ENCODE measurements at places on chromosomes 5 and 9.

- no peak for DNase-seq
These were observed 103.6 kb downstream of the NREP start for GRCh38 chr5:111653408-111653807.

GRCh38 chr9:68983522-68984424 is 30.1 kb downstream of the PRKACG start:
- no peak for DNase-seq

DNA sequence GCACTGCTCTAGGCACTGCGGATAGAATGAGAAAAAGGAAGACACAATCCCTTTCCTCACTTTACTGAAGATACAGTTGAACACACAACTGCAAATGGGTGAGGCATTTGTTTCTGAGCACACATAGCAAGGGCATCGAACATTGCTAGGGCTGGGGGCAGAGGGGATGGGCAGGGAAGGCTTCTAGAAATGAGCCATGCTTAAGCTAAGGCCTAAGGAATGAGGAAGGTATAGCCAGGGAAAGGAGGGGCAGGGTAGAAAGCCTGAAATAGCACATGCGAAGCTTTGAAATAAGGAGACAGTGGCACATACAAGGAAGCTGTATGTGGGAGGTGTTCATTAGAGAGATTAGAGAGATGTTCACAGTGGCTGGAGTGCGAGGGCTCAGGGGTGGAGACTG is 92.7 kb downstream of the KIF4B start:
- DNase-seq, result no peak

GRCh38 chr5:81234801-81235200 is 1.7 kb downstream of the CKMT2 start:
- no peak for DNase-seq

GRCh38 chr9:71692337-71692736 is 76.0 kb downstream of the CEMIP2 start:
- no peak for DNase-seq

- DNase-seq, result no peak
These were observed 68.2 kb downstream of the DMRTA1 start for GRCh38 chr9:22514871-22515270.

GRCh38 chr5:151537044-151537443 is 54.1 kb downstream of the FAT2 start:
- DNase-seq, result no peak

DNA sequence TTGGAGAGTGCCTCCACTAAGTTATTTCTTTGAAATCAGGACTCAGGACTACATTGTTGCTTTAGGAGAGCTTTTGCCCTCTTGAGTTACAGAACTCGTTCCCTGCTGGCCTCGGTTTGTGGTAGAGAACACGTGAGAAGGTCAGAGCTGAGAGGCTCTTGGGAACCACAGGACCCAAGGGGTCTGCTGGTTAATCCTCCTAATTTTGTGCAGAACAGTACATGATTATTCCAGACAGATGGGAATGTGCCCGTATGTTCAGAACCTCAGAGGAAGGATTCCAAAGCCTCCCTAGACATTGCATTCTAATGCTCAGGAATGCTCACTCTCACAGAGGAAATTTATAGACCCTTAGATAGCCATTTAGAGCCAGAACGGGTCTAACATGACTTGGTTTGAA is 25.2 kb upstream of the BASP1 start:
- no peak for DNase-seq

DNA sequence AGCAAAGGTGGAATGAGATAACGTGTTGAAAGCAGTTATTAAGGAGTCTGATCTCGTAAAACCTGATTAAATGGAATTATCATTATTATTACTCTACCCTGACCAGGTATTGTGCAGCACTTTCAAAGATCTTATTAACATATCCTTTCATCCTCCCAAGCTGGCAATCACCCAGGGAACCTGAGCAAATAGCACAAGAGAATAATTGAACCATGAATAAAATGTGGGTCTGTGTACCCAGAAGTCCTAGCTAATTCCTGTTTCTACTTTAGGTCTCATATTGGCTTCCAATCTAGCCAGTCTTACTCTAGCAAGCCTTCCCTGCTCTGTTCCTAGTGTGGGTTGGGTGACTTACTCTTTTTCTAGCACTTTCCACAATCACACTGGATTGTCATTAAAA is 162.2 kb upstream of the STK32A start:
- no peak for DNase-seq

DNA sequence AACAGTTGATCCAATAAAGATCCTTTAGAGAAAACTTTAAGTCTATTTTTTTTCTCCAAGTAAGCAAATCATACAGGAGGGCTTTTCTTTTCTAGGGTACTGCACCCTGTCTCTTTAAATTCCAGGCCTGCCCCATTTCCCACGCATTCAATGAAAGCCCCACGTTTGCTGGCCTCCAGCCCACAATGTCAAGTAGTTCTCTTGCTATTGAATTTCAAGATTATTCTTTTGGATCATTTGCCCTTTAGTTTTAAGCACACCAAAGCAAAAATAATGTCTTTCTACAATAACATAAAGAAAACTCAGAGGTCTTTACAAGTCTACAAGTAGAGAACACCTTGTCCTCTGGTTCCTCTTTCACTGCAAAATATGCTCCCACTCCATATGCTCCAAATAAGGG is 15.6 kb downstream of the MLLT3 start:
- no peak for DNase-seq

DNA sequence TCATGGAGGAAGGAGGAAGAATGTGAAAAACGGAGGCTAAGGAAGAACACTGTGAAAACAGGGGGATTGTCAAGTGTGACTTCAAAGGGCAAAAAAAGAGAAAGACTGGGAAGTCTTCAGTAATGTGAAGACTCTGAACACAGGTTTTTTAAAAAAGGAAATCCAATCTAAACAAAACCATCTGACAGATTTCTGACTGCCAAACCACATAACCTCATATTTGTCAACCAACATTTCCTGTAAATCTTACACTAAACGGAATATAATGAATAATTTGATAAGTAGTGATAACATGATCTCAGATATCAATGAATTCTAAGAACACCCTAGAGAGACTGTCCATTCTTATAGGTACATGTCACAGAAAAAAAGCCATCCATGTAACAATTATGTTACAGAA is 124.7 kb downstream of the FBN2 start:
- no peak for DNase-seq

DNA sequence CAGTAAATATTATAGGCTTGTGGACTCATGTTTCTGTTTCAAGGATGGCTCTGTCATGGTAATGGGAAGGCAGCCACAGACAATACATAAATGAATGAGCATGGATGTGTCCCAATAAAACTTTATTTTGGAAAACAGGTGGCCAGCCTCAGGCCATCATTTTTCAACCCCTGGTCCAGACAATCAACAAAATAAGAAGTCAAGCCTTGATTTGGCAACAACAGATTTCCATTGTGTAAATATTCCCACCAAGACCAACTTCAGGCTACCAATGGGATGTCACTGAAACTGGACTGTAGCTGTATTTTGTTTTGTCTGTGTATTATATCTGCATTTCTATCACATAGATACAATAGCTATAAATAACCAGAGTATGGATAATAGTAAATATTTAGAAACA is 20.7 kb upstream of the RLN1 start:
- DNase-seq, result no peak

DNA sequence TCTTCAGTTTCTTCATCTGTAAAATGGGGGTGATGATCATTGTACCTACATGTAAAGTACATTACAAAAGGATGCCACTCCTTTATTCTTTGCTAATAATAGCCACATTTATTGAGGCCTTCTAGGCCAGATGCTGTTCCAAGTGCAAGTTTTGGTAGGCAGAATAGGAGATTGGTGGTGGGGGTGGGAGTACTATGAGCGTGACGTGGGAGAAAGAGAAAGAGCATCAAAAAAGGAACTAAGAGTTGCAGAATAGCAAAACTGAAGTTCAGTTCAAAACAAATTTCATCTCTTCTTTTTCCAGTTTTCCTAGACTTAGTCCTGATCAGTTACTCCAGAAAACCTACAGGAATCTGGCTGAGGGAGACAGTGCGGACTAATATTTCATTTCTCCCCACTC is 174.1 kb downstream of the SNX18 start:
- DNase-seq, result no peak

GRCh38 chr9:96449845-96450612 is at the start of gene HABP4:
Gene HABP4, plus strand, starts transcription at chr9:96450169. Its CDS starts 111 bp downstream, at chr9:96450280.
- peak; percentile 94 for DNase-seq

GRCh38 chr5:111168608-111169007 is 55.6 kb upstream of the CAMK4 start:
- DNase-seq, result no peak

- DNase-seq, result no peak
These were observed 123.9 kb downstream of the UNC13B start for GRCh38 chr9:35285731-35286130.

- DNase-seq, result no peak
These were observed 78.7 kb downstream of the ACTL7B start for GRCh38 chr9:108776920-108777639.
